ENCODE measurements at places on chromosomes 3 and 15.

GRCh38 chr3:155390351-155390750 is 96.9 kb upstream of the STRIT1 start:
- DNase-seq, result no peak

DNA sequence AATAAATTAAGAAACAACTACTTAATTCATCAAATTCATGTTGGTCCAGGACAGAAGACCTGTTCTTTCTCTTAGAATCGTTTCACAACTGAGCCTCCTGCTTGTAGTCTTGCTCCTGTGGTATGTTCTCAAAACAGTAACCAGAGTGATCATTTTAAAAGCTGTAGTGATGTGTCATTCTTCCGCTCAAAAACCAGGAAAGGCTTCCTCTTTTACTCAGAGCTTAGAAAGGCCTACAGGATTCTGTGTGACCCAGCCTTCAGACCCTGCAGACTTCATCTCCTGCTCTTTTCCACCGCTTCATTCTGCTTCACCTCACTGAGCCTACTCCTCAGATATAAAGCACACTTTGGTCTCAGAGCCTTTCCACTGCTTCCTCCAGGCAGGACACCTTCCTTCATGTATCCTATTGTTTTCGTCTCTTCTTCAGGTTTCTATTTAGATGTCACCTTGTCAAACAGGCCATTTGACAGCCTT is 22.7 kb downstream of the ST6GAL1 start:
- no peak for DNase-seq

GRCh38 chr3:170520996-170521395 is 64.9 kb downstream of the SLC7A14 start:
- no peak for DNase-seq

GRCh38 chr15:28990390-28990789 is 104.6 kb downstream of the APBA2 start:
- DNase-seq, result no peak

GRCh38 chr3:120081719-120082118 is 12.5 kb downstream of the GSK3B start:
- no peak for DNase-seq

GRCh38 chr3:49173792-49174170 is 2.4 kb downstream of the KLHDC8B start:
- DNase-seq, result no peak
